Cortex of kidney (tissue), 1 donor: ENCODE measurements at places on chromosomes 7 and 10.

GRCh38 chr7:55127622-55128081 lies 108.8 kb downstream of the EGFR start:
- DNase-seq, result no peak

DNA sequence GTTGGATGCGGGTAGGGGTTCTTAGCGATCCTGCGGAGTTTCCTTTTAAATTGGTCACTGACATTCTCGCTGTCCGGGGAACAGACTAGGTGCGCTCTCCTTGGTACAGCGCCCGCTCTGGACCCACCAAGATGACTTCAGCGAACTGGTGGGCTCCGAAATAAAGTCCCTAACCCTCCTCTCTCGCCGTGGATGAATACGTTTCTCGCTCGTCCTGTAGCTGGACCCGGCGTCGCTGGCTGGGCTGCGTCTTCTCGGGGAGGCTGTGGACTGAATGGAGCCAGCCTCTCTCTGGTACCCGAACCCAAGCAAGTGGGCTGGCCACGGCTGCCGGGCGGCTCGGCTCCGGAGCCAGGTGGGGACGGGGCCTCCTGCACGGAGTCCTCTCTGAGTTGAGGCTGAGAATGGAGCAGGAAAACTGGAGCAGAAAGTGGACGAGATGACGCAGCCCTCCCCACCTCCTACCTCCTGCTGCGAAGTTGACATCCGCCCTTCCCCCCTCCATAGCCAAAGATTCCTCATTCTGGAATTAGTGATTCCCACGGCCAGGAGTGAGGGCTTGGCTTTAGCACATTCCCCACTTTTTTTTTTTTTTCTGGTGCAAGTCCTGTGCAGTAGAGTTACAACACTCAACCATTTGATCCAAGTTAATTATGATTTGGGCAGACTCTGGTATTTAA lies 1.5 kb downstream of the UNC5B start:
- DNase-seq, result no peak

DNA sequence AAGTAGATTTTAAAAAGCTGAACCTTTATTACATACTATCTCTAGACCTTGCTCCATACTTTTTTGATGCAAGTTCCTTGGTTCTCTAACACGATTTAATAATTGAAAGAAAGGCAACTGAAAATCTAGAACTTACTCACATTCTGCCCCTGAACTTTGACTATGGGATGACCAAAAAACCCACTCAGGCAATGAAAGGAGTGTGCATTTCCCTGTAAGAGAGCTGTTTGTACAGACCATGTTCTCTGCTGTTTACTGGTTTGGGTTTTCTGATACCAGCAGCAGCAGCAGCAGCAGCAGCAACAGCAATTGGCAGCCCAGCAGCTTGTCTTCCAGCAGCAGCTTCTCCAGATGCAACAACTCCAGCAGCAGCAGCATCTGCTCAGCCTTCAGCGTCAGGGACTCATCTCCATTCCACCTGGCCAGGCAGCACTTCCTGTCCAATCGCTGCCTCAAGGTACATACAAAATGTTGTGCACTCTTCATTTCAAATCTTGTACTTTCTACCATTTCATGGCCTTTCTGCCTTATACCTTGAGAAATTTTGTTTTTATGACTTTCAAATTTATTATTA lies 216.7 kb downstream of the FOXP2 start:
- DNase-seq, result no peak

- no peak for DNase-seq
Measured at GRCh38 chr10:55750458-55750857, 610.6 kb downstream of the ZWINT start.

DNA sequence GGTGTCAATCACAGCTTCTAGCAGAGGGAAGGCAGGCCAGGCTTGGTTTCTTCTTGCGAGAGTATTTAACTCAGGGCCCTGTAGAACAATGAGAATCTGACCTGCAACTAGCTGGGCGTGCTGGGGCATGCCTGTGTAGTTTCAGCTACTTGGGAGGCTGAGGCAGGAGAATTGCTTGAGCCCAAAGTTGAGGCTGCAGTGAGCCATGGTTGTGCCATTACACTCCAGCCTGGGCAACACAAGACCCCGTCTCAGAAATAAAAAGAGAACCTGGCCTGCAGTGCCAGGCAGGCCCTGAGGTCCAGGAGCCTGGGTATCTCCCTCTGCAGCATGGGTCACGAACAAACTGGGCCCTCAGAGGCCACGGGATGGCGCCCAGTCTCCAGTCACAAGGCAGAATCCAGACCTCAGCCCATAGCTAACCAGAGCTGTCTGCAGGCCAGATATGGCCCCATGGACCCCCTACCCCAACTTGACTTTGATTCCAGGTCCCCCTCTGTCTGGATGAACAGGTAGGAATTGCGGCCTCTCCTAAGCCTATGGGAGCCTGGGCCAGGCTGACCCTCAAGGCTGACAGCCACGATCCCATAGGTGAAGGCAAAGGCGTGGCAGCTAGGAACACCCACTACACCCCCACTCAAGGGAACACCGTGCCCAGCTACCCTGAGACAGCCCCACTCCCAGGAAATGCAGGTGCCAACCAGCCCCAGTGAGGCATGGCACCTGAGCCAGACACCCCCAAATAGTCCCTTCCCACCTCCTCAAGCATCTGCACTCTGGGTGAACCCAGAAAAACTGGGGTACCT lies 102.7 kb upstream of the TNRC18 start:
- no peak for DNase-seq

- no peak for DNase-seq
Measured at GRCh38 chr10:113480851-113481502, 71.9 kb upstream of the HABP2 start.

DNA sequence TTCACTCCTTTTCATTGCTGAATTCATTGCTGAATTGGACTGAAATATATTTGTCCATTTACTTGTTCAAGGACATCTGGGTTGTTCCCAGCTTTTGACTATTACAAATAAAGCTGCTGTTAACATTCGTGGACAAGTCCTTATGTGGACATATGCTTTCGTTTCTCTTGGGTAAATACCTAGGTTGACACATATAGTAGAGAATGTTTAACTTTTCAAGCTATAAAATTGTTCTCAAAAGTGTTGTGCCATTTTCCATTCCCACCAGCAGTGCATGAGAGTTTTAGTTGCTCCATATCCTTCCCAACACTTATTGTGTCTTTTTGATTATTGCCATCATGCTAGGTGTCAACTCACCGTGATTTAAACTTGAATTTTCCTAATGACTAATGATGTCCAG lies 17.5 kb upstream of the CPVL start:
- no peak for DNase-seq

DNA sequence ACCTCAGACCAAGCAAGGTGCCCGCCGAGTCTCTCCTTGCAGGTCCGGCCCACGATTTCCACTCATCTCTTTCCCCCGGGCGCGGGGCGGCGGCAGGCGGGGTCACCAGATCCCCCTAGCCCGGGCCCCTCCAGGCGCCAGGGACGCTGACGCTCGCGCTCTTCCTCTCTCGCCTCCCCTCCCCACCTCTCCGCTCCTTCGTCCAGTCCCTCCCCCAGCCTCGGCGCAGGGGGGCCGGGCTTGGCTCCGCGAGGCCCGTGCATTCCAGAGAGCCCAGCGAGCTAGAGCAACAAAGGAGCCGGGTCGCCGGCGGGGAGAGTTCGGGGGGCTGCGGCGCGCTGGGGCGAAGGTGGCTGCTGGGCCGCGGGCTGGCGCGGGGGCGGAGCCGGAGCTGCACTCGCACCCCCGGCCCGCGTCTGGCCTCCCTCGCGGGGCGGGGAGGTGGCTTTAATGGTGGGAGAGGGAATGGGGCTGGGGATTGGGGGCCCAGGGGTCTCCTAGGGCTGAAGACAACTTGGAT lies at the start of gene SMO:
TSS of gene SMO (plus strand) at position 262 of the 520 bp plus-strand sequence. CDS start 519 bp downstream, outside the sequence.
- no peak for DNase-seq

GRCh38 chr7:158863611-158864506 lies 7.5 kb downstream of the DYNC2I1 start:
- DNase-seq, result no peak

- no peak for DNase-seq
Measured at GRCh38 chr10:70773965-70774809, 11.0 kb downstream of the TBATA start.
